T-helper 22 cell (primary cell): ENCODE measurements at places on chromosomes 1 and 21.

DNA sequence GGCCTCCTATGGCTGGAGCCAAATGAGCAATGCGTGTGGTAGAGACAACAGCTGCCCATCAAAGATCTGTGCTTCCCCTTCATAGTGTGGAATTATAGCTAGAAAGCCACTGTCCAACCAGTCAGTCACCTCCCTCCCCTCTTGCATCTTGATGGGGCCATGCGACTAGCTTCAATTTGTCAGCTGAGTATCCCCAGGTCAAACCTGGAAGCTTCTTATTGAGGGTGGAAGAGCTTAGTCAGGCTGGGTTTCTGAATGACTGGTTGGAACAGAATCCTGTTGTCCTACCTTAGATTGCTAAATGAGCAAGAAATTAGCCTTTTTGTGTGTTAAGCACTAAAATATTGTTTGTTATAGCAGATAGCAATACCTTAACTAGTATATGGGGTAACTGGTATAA, 625.4 kb downstream of the PTPRC start:
- no peak for DNase-seq

DNA sequence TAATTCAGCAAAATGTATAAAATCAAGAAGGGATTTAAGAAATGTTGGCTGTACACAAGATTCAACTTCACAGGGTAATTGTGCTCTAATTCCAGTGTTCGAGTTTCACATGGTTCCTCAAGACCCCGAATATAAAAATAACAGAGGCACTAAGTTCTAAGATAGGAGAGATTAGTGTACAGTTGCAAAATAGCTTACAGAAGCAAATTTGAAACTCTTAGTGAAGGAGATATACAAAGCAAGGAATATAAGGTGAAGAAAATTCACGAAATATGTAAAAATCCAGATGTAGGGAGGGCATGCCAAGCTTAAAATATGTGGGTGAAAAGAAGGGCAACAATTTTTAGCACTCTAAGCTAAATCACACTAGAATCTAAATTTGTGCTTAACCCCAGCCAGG, 29.4 kb downstream of the TOR1AIP2 start:
- DNase-seq = no peak

GRCh38 chr21:29434081-29434480, 135.4 kb downstream of the BACH1 start:
- no peak for DNase-seq

DNA sequence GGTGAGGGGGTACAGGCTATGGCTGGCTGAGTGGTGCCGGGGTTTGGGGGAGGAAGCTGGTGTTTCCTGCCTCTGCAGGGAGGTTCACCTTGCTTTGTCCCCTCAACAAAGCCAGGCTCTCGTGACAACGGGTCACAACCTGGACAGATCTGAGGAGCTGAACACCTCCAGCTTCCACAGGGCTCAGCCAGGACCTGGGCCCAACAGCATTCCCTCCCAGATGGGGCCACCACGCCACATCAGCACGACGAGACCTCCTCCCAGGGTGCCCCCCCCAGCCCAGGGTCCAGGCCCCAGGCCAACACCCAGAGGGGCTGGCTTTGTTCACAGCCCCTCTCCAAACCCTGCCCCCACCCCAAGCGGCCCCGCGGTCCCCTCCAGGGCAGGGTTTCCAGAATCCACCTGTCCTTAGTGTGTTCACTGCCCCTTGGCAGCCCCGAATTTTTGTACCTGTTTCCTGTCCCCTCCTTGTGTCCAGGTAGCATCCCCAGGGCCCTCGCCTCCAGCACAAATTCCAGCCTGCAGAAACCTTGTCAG, 34.7 kb downstream of the UBE2G2 start:
- no peak for DNase-seq

GRCh38 chr1:150257624-150258585, at the start of gene CA14:
Gene CA14 (plus strand): TSS chr1:150257774. CDS start chr1:150258129, 355 bp downstream.
- no peak for DNase-seq

- DNase-seq = no peak
Measured at GRCh38 chr1:34663031-34663430, 91.8 kb upstream of the GJB5 start.

- no peak for DNase-seq
Measured at GRCh38 chr1:208100906-208101305, 143.3 kb downstream of the PLXNA2 start.

- no peak for DNase-seq
Measured at GRCh38 chr1:117732065-117732797, 126.4 kb downstream of the TENT5C start.

DNA sequence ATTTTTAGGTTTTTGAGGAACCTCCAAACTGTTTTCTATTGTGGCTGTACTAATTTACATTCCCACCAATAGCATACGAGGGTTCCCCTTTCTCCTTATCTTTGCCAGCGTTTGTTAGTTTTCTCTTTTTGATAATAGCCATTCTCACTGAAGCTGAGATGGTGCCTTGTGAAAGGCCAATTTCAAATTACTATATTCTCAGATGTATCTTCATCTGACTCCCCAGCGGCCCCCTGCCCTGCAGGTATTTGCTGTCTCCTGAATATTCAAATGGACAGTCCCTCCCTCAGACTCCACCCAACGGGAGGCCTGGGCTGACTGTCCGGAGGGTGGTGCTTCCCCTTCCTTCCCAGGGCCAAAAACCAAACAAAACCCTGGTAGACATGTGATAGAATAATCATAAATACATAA, 33.5 kb upstream of the TARBP1 start:
- no peak for DNase-seq

DNA sequence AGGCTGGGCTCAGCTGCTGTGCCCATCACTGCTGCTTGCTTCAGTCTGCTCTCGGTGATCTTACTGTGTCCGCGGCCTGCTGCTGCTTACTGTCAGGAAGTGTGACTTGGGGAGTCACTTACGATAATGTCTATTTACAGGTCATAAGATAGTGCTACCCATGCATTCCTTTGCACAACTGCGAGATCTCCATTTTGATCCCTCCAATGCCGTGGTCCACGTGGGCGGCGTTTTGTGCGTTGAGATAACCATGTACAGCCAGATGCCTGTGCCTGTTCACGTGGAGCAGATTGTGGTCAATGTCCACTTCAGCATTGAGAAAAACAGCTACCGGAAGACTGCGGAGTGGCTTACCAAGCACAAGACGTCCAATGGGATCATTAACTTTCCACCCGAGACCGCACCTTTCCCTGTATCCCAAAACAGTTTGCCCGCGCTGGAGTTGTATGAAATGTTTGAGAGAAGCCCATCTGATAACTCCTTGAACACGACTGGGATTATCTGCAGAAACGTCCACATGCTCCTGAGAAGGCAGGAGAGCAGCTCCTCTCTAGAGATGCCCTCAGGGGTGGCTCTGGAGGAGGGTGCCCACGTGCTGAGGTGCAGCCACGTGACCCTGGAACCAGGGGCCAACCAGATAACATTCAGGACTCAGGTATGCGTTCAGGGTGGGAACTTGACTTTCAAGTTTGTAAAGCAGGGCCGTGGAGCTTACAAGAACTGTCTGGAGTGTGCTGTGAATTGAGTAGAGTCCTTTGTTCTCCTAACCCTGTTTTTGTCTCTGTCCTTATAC, 24.4 kb upstream of the PWP2 start:
- DNase-seq = no peak

GRCh38 chr1:54624466-54625464, 1.4 kb upstream of the FAM151A start:
- DNase-seq = no peak

DNA sequence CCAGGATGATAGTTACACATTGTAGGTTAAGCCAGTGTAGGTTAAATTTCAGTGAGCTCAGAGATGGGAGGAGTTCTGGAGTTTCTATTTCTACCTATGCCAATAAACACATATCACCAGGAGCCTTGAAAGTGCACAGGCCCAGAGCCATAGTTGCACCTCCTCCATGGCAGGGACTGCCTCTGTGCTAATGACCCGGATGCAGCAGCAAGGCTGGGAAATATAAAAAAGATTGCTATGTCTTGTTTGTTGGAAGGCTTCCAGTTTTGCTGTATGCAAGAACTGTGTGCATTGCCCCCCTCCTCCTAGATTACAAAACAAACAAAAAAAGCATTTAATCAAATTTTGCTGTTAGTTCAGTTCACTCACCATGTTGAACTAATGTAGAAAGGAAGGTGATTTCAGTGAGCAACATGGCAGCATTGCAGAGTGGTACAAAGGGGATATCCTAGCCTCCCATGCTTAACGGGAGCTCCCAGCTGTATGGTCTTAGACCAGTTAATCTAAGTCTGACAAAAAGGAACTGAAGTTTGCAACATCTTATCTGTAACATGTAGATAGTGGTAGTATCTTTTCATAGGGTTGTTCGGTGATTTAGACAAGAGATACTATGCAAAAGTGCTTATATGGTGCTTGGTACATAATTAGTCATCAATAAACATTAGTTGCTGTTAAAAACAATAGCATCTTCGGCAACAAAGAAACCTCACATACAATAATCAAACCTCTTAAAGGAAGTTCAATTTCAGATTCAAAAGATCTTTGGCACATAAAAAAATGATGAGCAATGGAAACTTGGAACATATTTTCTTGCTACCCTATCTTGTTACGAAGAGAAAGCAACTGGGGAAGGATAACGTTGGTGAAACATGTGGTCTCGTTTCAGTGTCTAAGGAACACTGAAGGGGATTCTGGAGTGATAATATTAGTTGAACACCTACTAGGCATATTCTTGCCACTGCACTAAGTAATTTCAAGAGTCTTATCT, 309.5 kb downstream of the ASTN1 start:
- no peak for DNase-seq

- DNase-seq = no peak
Measured at GRCh38 chr1:71400050-71400449, 319.2 kb upstream of the ZRANB2 start.

DNA sequence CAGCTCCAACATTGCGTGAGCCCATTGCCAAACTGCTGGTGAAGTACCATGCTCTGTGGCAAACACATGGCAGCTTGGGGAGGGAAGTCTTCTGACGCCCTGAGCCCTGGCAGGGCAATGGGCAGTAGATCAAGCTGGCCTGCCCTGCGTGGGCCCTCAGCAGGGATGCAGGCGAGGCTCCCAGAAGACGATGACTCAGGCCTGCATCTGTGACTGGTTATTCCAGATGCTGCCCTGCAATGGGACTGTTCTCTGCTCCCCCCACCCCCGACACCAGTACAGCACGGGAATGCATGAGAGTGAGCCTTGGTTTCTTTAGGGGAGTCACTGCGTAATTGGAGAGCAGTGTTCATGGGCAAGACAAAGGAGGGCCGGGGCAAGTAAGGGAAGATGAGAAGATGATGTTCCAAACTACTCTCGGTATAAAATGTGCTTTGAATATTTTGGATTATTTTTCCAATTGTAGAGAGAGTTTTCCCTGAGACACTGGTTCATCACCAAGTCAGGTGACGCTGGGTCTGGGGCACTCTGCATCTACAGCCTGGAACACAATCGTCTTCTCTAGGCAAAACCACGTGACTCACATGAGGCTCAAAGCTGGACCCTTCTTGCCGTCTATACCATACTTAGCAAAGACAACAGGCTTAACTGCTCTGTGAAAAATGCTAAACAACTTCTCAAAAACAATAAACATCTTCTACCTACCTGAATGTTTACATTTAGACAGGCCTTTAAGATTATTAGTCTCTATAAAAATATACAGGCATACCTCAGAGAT, 9.0 kb upstream of the C1orf198 start:
- no peak for DNase-seq

GRCh38 chr21:44532712-44533111, 7.3 kb downstream of the KRTAP10-1 start:
- DNase-seq = no peak

GRCh38 chr1:182259968-182260367, 131.6 kb downstream of the GLUL start:
- DNase-seq = no peak

DNA sequence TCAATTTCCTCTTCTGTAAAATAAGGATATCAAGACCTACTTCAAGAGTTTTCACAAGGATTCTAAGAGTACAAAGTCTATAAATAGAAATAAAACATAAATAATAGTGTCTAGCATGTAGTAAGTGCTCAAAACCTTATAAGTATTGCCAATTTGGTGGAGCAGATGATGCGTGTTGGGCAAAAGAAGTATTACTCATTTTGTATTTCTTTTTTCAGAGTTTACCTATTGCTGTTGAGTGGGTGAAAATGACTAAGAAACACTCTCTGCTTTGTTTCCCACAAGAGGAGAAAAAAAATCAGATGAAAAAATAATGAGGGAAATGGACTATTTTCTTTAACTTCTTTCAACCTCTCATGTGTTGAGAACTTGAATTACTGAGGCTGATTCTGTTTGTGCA, 103.3 kb upstream of the KCNK2 start:
- no peak for DNase-seq

- no peak for DNase-seq
Measured at GRCh38 chr21:28332796-28333195, 659.9 kb downstream of the LTN1 start.

DNA sequence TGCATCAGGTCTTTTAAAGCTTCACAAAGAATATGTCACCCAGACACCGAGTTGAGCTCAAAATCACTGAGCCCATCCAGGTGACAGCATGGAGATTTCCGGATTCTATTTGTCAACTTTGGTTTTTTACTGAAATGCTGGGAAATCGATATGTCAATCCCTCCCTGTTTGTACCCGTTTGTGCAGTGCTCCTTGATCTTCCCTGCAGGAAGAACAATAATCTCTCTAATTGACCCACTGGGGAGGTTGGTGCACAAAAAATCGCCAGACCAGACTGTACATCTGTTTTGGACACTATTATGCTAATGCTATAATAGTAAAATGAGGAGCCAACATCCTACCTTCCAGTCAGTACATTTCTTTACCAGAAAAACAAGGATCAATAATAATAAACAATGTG, 1.8 kb downstream of the BARHL2 start:
- DNase-seq = no peak

- DNase-seq = peak; percentile 85
Measured at GRCh38 chr1:198656500-198656932, 17.7 kb downstream of the PTPRC start.

GRCh38 chr1:42114229-42114628, 39.0 kb upstream of the GUCA2B start:
- DNase-seq = no peak

GRCh38 chr1:3483380-3483779, 28.9 kb downstream of the ARHGEF16 start:
- DNase-seq = no peak

DNA sequence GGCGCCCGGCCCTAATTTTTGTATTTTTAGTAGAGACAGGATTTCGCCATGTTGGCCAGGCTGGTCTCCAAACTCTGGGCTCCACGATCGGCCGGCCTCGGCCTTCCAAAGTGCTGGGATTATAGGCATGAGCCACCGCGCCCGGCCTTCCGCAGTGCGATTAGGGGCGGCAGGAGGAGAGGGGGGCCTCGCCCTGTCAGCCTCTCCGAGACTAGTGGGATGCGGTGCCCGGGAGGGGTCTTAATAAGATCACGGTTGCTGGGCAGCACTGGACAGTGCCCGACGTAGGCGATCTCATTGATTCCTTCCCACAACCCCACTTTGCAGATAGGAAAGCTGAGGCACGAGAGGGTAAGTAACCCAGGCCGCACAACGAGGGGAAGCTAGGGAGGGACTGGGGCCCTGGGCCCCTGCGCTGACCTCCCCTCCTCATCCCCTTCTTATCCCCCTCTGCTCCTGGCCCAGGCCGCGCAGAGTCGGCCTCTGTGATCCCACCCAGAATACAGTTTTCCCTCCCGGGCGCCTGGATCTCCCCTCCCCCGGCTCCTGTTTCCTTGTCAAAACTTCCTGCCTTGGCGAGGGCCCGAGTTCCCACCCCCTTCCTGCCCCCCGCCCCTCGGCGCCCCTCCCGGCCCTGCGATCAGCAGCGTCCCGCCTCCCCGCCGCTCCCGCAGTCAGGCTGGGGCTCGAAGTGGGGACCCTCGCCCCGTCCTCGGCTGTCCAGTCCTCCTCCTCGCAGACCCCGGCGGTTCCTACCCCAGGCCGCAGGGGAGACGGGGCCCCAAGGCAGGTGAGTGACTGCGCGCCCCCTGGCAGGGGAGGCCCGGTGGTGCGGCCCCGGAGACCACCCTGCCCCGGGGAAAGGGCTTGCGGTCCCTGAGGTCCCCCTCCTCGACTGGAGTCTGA, at the start of gene PEAR1:
TSS of gene PEAR1 (plus strand) at position 671 of the 906 bp plus-strand sequence. CDS start 10,209 bp downstream, outside the sequence.
- DNase-seq = no peak
